ENCODE measurements at places on chromosomes 2 and 18.

GRCh38 chr2:27096748-27097297 is 10.3 kb downstream of the KHK start:
- DNase-seq: no peak

DNA sequence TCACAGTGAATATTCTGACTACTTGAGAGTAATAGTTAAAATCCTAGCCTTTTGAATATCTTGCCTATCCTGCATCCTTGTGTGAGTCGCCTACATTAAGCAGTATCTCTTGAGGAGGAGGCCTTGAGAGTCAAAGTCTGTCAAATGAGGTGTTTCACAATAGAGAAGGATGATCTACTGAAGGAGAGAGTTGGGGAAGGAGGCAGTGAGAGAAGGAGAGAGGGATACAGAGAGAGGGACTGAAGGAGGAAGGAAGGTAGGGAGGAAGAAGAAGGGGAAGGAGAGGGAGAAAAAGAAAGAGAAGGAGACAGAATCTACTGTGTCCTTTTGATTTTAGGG is 123.6 kb upstream of the CYP26B1 start:
- no peak for DNase-seq

DNA sequence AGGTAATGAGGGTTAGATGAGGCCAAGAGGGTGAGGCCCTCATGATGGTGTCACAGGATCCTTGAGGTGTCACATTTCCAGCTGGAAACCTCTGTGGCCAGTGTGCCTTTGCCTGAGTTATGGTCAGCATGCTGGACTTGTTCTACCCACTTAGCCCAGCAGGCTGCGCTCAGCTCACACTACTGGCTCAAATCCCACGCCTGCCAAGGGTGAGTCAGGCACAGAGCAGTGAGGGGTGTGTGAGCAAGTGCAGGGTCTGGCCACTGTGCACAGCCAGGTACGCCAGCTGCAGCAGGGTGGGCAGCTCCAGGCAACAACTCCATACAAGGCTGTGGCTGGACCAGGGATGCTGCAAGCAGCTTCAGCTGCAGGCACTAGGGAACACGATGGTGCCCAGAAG is 616.6 kb upstream of the FSHR start:
- peak; percentile 30 for DNase-seq

DNA sequence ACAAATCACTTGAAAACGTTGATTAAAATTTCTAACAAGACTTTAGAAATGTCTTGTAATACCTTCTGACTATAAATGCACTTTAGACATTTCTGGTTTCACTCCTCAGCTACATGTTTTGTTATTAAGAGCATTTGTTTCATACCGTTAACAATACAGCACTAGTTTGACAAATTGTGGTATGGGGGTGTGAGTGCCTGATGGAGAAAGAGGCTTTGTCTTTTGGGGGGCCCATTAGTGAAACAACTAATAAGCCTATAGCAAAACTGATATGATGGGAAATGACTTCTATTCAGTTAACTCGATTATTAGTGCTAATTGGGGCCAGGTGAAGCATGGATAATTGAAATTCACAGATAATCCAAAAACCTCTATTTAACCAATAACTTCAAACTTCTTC is 30.9 kb upstream of the ZNF516 start:
- peak; percentile 60 for DNase-seq

DNA sequence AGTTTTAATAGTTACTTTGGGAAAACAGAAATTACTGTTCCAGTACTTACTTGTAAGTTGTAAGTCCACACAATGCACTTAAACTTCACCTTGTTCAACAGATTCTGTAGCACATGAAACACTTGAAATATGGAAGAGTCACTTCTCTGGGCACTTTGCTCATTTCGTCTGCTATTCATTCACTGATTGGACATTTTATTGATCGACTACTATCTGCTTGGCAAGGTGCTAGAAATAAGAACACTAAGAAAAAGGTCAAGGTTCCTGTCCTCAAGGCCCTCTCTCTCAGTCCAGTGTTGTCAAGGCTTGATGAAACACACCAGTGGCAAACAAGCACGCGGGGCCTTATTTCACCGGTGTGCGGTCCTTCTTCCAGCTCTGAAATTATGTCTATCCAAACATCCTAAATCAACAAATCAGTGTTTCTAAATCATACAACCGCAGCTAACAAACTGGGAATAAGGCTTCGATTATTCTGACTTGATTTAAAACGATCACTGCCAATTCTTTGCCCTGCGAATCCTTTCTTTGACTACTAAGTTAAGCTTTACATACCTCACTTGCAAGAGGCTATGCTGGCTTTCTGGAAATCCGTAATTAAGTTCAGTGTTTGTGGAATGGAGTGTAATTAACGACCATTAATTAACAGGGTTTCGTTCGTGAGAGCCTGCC is 780 bp upstream of the ITGAV start:
- DNase-seq: no peak

GRCh38 chr2:11467129-11467649 is 1.2 kb upstream of the E2F6 start:
- DNase-seq: no peak

DNA sequence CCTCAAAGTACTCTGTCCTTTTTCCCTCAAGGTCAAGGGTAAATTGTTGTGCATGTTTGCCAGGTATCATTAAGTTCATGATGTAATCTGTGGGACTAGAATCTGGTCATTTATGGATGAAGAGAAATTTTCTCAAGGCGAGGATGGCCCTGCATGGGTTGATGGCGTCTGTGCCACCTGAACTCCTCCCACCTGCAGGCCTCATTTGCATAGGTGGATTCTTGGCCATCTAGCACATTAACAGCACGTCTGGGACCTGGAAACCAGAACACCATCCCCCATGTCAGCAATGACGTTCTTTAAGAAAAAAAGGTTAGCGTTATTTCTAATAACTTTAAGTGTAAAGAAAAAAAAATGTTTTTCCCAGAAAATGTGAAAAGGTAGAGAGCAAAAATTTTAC is 145.8 kb downstream of the ESCO1 start:
- no peak for DNase-seq

DNA sequence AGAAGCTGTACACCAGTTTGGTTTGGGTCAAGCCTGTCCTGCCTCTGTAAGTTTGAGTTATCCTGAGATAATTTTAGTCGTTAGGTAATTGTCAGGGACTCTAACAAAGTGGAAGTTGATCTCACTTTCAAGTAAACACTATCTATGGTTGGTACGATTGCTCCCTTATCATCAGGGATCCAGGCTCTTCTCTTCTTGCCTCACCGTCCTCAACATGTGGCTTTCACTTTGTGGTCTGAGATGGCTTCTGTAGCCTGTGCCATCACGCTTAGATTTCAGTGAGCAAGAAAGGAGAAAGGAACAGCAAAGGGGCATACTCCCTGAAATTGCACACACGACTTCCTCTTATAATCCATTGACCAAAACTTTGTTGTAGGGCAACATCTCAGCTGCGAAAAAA is 115.6 kb downstream of the CTAGE1 start:
- no peak for DNase-seq

GRCh38 chr2:19888831-19889230 is 13.0 kb downstream of the TTC32 start:
- no peak for DNase-seq

All from retina (tissue), 1 donor.